ENCODE measurements at places on chromosomes 7 and 10. TPM values are rescaled to one million over a fixed set of nuclear protein-coding genes. Genes with fewer than 3 reads are reported as not detected.

Gene ARHGEF35
- 17.1 TPM for total RNA-seq

Gene RADIL
- total RNA-seq, result 0.64 TPM

Gene UCN3
- total RNA-seq, result not detected

Gene DNAJC1
- 64.6 TPM for total RNA-seq

Gene ADCK2
- total RNA-seq, result 22.4 TPM

Gene ZP3
- total RNA-seq, result not detected

Gene LIPM
- total RNA-seq, result not detected

Gene CNTNAP2
- total RNA-seq, result 14.7 TPM

Gene SPDYE16
- 0.03 TPM for total RNA-seq

Gene SLC26A3
- total RNA-seq, result 18.1 TPM

Gene OR2F1
- not detected for total RNA-seq

Gene NDUFA5
- 94.9 TPM for total RNA-seq

Gene EPHB4
- total RNA-seq, result 61.1 TPM

Gene AOAH
- total RNA-seq, result 2.4 TPM

Gene PTN
- 63.5 TPM for total RNA-seq

Gene PVRIG
- not detected for total RNA-seq

Gene CAMK1D
- 1.8 TPM for total RNA-seq

Gene SPDYE11
- total RNA-seq, result 0.07 TPM
